DMS79 (cell line): ENCODE measurements at places on chromosomes 7 and 10.

GRCh38 chr7:105651798-105652197 lies 70.5 kb upstream of the EFCAB10 start:
- DNase-seq = no peak

GRCh38 chr7:29565982-29566746 lies 2.5 kb downstream of the PRR15 start:
- no peak for DNase-seq

GRCh38 chr7:20268824-20269223 lies 51.6 kb upstream of the MACC1 start:
- no peak for DNase-seq

- peak; percentile 85 for DNase-seq
Measured at GRCh38 chr7:157358753-157359096, 21.9 kb downstream of the DNAJB6 start.

DNA sequence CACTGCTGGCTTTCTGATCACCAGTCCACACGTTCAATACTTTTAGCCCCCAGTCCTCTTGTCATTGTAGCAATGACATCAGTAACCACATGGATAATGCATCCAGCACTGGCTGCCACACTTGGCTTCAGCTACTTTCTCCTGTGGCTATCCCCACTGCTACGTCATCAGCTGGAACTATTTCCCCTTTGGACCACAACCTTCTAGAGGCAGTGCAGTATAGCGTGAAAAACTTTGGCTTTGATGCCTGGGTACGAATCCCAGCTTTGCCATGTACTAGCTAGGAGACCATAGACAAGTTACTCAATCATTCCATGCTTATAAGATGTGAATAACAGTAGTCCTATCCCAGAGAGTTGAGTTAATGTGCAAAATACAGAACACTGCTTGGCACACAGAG lies 63.2 kb downstream of the CCDC3 start:
- DNase-seq = no peak

DNA sequence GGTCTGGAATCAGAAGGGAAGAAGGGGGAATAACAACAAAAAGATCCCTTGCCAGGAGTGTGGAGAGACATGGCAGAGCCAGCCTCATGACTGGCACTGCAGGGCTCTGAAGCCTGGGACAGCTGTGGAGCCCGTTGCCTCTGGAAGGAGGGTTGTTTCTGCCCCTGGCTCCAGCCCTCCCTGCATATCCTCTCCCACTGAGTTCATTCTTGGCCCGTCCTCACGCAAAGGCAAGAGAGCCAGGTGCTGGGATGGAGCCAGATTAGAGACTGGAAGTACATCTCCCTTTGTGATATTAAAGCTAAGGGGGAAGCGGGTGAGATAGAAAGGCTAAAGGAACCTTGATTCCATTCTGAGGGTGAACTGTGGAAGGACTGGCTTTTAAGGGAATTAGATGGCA lies 141.5 kb upstream of the NPVF start:
- no peak for DNase-seq

DNA sequence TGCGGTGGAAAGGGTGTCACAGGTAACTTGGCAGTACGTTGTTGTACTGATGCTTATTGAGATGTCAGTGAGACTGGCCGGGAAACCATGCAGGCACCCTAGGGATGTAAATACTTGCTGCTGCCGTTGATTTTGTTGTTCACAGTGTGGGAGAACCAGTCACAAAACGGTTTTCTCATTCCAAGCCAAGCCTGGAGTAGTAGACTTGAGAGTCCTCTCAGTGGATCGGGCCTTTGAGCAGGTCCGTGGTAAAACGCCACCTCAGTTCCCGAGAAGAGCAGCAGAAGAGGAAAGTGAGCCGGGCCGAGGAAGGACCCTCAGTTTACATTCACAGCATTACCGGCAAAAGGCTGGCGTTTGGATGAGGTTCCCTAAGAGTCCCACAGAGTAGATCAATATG lies 1.1 kb downstream of the JAKMIP3 start:
- DNase-seq = no peak
